ENCODE measurements at places on chromosomes 11 and 22. TPM values are rescaled to one million over a fixed set of nuclear protein-coding genes. Genes with fewer than 3 reads are reported as not detected.

DNA sequence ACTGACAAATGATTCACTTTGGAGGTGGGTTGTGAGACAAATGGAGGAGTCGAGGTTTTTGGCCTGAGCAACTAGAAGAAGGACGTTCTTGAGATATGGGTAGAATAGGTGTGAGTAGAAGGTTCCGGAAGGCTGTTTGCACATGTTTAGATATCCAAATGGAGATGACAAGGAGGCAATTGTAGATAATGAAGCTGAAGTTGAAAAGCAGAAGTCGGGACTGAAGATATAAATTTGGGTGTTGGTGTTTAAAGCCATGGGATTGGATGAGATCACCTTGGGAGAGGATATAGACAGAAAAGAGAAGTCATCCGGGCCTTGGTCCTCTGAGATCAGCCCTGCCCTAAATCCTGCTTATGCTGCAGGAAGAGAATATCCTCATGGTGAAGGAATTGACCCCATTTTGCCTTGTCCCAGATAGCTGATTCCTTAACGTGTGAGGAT lies 75.5 kb upstream of the CD44 start:
- DNase-seq = no peak
- peaks cover 8% of the 10 kb centered on the region for H3K4me1 ChIP-seq
- no peak overlapping the region for H3K27ac ChIP-seq
- no peaks in the 10 kb centered on the region for H3K36me3 ChIP-seq

- H3K4me1 ChIP-seq = no peaks in the 10 kb centered on the region
- H3K36me3 ChIP-seq = no peaks in the 10 kb centered on the region
- no peak overlapping the region for H3K27ac ChIP-seq
- no peaks in the 10 kb centered on the region for H3K27me3 ChIP-seq
- DNase-seq = no peak
Measured at GRCh38 chr11:99424313-99425084, 403.8 kb downstream of the CNTN5 start.

- no peaks in the 10 kb centered on the region for H3K27me3 ChIP-seq
- H3K36me3 ChIP-seq = peaks cover 29% of the 10 kb centered on the region
- peak within 1 kb of the TSS; percentile 92 for H3K4me3 ChIP-seq
- DNase-seq = peak; percentile 93
- peak within 1 kb of the TSS; percentile 85 for H3K27ac ChIP-seq
Measured at GRCh38 chr11:112073941-112074811, at the start of the genes NKAPD1 and PIH1D2. NKAPD1 (plus strand) TSS chr11:112074299; CDS start chr11:112075575, 1,276 bp downstream. PIH1D2 (minus strand) TSS chr11:112074017; CDS start chr11:112073174, 843 bp downstream.

GRCh38 chr11:16239141-16240105 lies 116.9 kb downstream of the SOX6 start:
- H3K27ac ChIP-seq = no peak overlapping the region
- no peak overlapping the region for H3K4me3 ChIP-seq
- no peaks in the 10 kb centered on the region for H3K36me3 ChIP-seq

GRCh38 chr11:17978553-17979287 lies 34.1 kb downstream of the SERGEF start:
- no peaks in the 10 kb centered on the region for H3K36me3 ChIP-seq
- H3K4me1 ChIP-seq = no peaks in the 10 kb centered on the region
- peak; percentile 71 for DNase-seq
- H3K27me3 ChIP-seq = no peaks in the 10 kb centered on the region
- H3K27ac ChIP-seq = no peak overlapping the region

GRCh38 chr11:8190431-8190830 lies 21.6 kb upstream of the RIC3 start:
- DNase-seq = no peak
- H3K4me1 ChIP-seq = no peaks in the 10 kb centered on the region
- no peaks in the 10 kb centered on the region for H3K36me3 ChIP-seq
- peaks cover 12% of the 10 kb centered on the region for H3K27me3 ChIP-seq

- H3K27me3 ChIP-seq = no peaks in the 10 kb centered on the region
- no peak overlapping the region for H3K4me3 ChIP-seq
- peaks cover 23% of the 10 kb centered on the region for H3K4me1 ChIP-seq
Measured at GRCh38 chr11:36016263-36016662, 72.4 kb downstream of the LDLRAD3 start.

DNA sequence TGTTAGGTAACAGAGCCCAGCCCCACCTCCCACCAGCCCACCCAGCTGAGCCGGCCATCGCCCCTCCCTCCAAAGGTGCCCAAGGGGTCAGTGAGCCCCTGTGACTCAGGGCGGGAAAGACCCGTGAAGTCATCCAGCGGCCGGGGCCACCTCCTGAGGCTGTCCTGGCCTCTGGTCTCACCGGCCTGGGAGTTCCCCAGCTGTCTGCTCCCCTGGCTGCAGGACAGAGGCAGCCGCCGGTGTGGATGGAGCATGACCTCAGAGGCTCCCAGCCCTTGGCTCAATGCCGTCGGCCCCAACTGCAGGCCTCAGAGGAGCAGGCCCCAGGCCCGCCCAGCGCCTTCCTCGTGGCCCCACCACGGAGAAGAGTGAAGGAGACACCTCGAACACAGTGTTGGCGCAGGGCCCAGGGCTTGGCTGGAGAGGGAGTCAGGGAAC lies 28.7 kb downstream of the RPL3 start:
- H3K36me3 ChIP-seq = no peaks in the 10 kb centered on the region
- DNase-seq = peak; percentile 92

GRCh38 chr11:16114978-16115871 lies 241.1 kb downstream of the SOX6 start:
- DNase-seq = no peak
- no peak overlapping the region for H3K4me3 ChIP-seq
- H3K4me1 ChIP-seq = no peaks in the 10 kb centered on the region

DNA sequence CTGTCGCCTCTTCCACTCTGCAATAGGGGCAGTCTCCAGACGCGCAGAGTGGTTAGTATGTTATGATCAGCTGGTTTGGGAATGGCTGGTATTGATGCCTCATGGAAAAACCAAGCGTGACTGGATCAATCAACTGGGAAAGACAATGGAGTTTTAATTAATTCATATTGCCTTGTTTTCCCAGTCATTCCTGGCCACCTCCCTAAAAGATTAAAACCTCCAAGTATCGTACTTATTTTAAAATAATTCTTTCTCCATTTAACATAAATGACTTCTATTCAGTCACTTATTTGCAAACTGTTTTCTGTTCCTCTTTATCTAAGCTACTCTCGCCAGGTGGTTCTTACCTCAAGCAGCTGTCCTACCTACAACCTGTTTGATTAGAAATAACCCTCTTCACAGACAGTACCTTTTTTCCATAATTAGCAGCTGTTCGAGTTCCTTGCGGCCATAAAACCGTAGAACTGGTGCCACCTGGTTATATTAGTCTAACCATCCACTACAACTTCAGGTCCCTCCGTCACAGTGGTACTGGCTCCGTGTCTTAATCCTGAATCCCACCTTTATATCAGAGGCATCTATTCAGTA lies 898 bp downstream of the ZNF215 start:
- H3K27ac ChIP-seq = peak overlapping the region; percentile 78
- H3K36me3 ChIP-seq = no peaks in the 10 kb centered on the region
- DNase-seq = peak; percentile 58
- peak overlapping the region; percentile 92 for H3K4me3 ChIP-seq
- peaks cover 20% of the 10 kb centered on the region for H3K4me1 ChIP-seq

- no peaks in the 10 kb centered on the region for H3K4me1 ChIP-seq
- DNase-seq = no peak
- no peak overlapping the region for H3K27ac ChIP-seq
- no peak overlapping the region for H3K4me3 ChIP-seq
- peaks cover 43% of the 10 kb centered on the region for H3K27me3 ChIP-seq
- no peaks in the 10 kb centered on the region for H3K36me3 ChIP-seq
Measured at GRCh38 chr11:69251639-69252489, 42.1 kb upstream of the MYEOV start.

GRCh38 chr11:129657866-129658525 lies 157.7 kb upstream of the TMEM45B start:
- H3K27ac ChIP-seq = no peak overlapping the region
- no peaks in the 10 kb centered on the region for H3K36me3 ChIP-seq
- no peaks in the 10 kb centered on the region for H3K27me3 ChIP-seq
- no peaks in the 10 kb centered on the region for H3K4me1 ChIP-seq
- no peak for DNase-seq
- no peak overlapping the region for H3K4me3 ChIP-seq

DNA sequence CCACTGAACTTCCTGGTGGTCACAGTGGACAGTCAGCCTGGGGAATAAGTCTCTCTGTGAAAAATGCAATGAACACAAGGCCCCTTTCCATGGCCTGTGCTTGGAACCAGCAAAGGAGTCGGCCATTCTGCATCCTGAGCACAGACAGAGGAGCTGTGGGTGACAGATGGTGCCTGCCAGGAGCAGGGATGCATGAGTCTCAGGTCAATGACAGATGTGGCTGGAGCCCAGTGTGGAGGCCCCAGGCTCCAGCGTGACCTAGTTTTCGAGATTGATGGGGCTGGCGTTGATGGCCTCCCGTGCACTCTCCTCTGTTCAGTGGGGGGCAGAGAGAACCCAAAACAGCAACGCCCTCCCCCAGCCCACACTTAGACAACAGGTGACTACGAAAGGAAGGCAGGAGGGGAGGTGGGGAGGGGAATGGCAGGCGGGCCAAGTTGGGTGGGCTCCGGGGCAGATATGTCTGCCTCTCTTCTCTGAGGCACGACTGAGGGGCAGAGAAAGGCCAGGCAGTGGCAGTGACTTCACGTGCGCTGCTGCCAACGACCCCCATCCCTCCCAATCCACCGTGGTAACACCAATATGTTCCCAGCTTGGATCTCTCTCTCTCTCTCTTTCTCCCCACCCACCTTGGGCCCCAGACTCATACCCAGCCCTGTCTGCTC lies 34.4 kb upstream of the CD5 start:
- no peaks in the 10 kb centered on the region for H3K4me1 ChIP-seq
- H3K4me3 ChIP-seq = no peak overlapping the region
- H3K27ac ChIP-seq = no peak overlapping the region
- H3K36me3 ChIP-seq = no peaks in the 10 kb centered on the region
- H3K27me3 ChIP-seq = peaks cover 7% of the 10 kb centered on the region
- DNase-seq = no peak

GRCh38 chr11:44789496-44789895 lies 62.7 kb downstream of the TSPAN18 start:
- H3K4me1 ChIP-seq = peaks cover 9% of the 10 kb centered on the region
- DNase-seq = peak; percentile 82
- no peak overlapping the region for H3K4me3 ChIP-seq

- H3K27ac ChIP-seq = peak overlapping the region; percentile 80
- no peak overlapping the region for H3K4me3 ChIP-seq
- DNase-seq = no peak
Measured at GRCh38 chr11:65008016-65008415, 5.9 kb upstream of the ARL2 start.

GRCh38 chr11:127640561-127641451 lies 640.2 kb upstream of the KIRREL3 start:
- no peak overlapping the region for H3K4me3 ChIP-seq
- DNase-seq = no peak
- H3K27me3 ChIP-seq = no peaks in the 10 kb centered on the region
- no peak overlapping the region for H3K27ac ChIP-seq
- no peaks in the 10 kb centered on the region for H3K4me1 ChIP-seq
- no peaks in the 10 kb centered on the region for H3K36me3 ChIP-seq

GRCh38 chr11:12792590-12792989 lies 118.4 kb downstream of the TEAD1 start:
- no peak for DNase-seq
- no peaks in the 10 kb centered on the region for H3K27me3 ChIP-seq
- H3K4me1 ChIP-seq = peaks cover 36% of the 10 kb centered on the region
- H3K4me3 ChIP-seq = no peak overlapping the region

DNA sequence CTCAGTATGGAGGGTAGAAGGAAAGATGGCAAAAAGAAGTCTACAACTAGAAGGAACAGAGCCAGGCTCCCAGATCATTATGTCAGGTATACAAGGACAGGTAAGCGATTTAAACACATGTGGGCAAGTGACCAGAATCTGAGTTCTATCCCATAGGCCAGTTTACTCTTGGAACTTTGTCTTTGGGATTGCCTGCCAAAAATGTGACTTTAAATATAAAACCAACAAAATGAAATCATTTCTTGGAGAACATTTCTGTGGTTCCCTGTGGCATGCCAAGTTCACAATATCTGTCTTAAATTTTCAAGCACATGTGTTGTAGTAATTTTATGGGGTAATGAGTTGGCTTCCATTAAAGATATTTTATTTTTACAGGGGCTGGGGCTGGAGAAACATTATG lies 141.0 kb downstream of the SLC17A6 start:
- no peaks in the 10 kb centered on the region for H3K36me3 ChIP-seq
- no peaks in the 10 kb centered on the region for H3K4me1 ChIP-seq
- no peak overlapping the region for H3K4me3 ChIP-seq
- H3K27me3 ChIP-seq = no peaks in the 10 kb centered on the region
- no peak overlapping the region for H3K27ac ChIP-seq

DNA sequence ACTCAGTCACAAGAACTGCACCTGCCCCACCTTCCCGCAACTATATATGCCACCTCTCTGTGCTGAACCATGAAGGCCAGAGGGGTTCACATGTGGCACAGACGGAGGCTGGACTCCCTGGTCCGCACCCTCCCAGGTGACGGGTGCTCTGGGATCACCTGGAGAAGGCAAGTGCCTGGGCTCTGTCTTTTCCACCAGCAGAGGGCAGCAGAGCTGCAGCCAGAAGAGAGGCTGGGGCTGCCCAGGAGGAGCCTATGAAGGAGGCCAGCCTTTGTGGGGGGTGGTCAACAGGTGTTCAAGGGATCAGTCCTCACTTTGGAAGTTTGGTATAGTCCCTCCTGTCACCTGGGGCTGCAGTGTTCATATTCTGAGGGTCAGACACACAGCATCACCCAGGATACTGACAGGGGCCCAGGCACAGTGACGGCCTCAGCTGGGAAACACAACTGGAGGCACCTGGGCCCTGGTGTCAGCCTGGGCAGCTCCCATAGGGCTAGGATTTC lies 39.2 kb upstream of the IGLL5 start:
- peak; percentile 78 for DNase-seq
- H3K27me3 ChIP-seq = peaks cover 11% of the 10 kb centered on the region
- H3K27ac ChIP-seq = no peak overlapping the region
- H3K4me3 ChIP-seq = no peak overlapping the region
- H3K4me1 ChIP-seq = no peaks in the 10 kb centered on the region
- H3K36me3 ChIP-seq = no peaks in the 10 kb centered on the region

DNA sequence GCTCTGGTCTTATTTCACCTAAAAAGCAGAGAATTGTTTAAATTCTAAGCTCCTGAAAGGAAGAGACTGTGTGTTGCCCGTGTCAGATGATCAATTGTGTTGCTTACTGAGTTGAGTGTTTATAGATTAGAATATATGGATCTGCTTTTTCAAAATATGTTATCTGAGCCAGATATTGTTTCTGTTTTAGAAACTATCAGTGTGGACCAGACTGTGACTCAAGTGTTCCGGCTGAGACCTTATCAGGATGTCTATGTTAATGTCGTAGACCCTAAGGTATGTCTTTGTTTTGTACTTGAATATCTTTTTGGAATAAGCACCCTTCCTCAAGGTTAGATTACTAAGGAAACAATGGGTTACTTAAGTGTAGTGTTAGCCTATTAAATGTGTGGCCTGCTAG lies 11.0 kb downstream of the DEPDC5 start:
- H3K4me1 ChIP-seq = no peaks in the 10 kb centered on the region
- H3K27ac ChIP-seq = no peak overlapping the region
- H3K36me3 ChIP-seq = peaks cover 29% of the 10 kb centered on the region

Gene OR52H1
- total RNA-seq = 0.29 TPM

Gene TM7SF2
- total RNA-seq = 10.1 TPM

Gene MRGPRG
- not detected for total RNA-seq

Gene ESAM
- 0.29 TPM for total RNA-seq

Gene HOATZ
- total RNA-seq = not detected

Gene CDPF1
- total RNA-seq = 15.0 TPM

Gene OR52M1
- total RNA-seq = not detected

Gene DDIAS
- 1.5 TPM for total RNA-seq

Gene POU2AF1
- total RNA-seq = not detected

Gene TYR
- not detected for total RNA-seq
